Stimulated activated CD8-positive, alpha-beta memory T cell treated with anti-CD3 and anti-CD28 coated beads, Interleukin-15, amount 100 ng/mL, for 4 hours (primary cell): ENCODE measurements at places on chromosomes 4 and X.

DNA sequence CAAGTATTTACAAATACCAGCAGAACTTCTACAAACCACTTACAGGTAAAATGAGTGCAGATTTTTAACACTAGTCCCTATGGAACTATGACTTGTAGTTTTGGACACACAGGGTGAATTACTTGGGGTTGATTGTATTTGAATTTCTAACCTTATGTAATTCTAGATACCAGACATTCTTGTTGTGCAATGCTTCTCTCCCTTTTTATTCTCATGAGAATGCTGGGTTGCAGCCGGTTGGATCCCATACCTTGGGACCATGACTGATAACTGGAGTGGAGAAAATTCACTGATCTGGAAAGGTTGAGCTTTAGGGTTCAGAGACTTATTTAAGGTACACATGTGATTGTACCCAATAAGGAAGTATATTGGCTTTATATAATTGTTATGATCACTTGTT lies 8.8 kb downstream of the TET2 start:
- DNase-seq, result no peak

DNA sequence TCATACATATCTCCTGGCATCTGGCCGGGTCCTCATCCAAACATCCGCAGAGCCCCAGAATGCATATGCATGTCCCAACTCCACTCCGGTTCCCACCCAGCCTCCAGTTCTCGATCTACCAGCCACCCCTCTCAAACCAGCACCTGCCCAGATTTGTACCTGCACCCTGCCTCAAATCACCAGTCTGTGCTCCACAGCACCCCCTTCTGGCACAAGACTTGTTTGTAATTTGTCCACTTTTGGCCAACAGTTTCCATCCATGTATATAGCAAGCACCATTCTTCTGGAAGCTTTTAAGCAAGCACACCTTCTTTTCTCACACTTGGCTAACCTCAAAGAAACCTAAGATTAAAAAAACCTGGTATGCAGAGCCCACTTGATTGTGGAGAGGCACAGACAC lies 644.1 kb downstream of the MID1IP1 start:
- DNase-seq, result no peak

- no peak for DNase-seq
Observed at GRCh38 chrX:11755724-11756123, 2.3 kb upstream of the MSL3 start.

GRCh38 chrX:39705290-39705689 lies 392.5 kb downstream of the BCOR start:
- DNase-seq, result no peak

DNA sequence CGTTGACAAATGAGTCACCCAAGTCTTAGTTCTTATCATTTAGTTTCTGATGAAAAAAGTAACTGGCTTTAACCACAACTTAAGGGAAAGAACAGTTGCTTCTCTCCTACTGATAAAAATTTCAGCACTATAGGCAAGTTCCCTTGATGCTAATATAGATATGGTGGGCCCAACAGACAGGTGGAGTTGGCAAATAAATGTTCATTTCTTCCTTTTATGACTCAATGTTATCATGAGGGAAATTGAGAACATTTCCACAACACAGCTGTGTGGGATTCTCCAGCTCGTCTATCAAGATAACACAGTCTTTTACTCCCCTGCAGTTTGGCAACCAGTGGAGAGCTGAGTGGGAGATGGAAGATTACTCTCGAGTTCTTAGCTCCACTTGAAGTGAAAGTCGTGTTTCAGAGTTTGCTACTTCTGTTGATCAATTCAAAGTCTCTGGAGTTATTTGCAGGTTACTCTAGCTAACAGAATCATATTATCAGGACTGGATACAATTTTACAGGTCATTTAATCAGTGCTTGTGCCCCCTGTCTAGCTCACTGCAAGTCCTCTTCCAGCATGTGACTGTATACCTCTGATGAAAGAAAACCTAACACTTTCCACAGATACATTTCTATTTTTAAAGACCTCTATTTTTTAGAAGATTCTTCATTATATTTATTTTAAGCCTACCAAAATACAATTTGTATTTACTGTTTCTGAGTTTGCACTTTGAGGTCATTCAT lies 270.6 kb upstream of the GK2 start:
- no peak for DNase-seq

GRCh38 chr4:119207051-119207450 lies 5.5 kb upstream of the USP53 start:
- no peak for DNase-seq

- DNase-seq, result no peak
Observed at GRCh38 chrX:149909324-149910177, 19.8 kb upstream of the HSFX4 start.

- no peak for DNase-seq
Observed at GRCh38 chr4:128416921-128417320, 129.3 kb upstream of the PGRMC2 start.

DNA sequence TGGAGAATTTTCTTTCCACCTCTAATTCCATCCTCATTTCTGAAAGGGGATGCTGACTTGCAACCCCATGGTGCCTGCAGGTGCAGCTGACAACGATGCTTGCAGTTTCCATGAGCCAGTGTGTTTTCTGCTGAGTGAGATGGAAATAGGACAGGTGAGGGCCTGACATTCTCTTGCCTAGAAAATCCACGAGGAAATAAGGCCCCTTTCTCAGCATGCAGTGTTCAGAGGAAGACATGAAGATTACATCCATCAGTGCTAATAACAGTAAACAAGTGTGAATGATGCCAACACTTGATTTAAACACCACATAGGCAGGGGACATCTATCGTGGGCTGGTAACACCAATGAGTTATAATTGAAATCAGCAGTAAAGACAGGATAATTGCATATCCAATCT lies 237.3 kb downstream of the NLGN4X start:
- no peak for DNase-seq

- DNase-seq, result no peak
Observed at GRCh38 chrX:75547783-75548182, 24.9 kb upstream of the ZDHHC15 start.

DNA sequence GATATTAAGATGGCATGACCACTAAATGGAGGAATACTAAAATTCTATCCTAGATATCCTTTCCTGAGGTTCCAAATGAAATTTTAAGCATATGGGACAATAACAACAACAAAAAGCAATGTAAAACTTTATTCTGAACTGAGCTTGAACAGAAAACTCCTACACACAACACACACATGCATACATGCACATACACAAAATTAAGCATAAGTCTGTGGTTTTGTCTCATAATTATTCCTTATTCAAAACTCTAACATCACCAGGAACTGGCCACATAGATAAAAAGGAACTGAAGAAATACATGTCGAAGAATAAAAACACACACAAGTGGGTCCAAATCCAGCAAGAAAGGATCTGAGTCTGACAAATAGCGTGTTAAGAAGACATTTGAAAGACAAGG lies 168.0 kb downstream of the COX18 start:
- no peak for DNase-seq

DNA sequence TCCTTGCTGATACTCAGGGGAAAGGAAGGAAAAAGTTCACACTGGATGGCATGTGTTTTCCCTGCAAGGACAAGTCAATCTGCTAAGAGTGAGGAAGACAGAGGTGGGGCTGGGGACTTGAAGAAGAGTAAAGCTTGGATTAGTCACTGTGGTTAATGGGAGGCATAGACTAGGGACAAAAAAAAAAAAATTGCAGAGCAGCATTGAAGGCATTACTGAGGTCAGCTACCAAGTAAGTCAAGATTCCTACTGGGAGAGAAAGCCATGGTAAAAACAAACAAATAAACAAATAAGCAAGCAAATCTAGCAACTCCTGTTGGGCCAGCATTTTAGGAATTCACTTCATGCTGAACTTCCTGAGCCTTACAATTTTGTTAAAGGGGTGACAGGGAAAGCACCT lies 58.2 kb upstream of the GPC4 start:
- no peak for DNase-seq

GRCh38 chr4:88969271-88969670 lies 87.7 kb downstream of the FAM13A start:
- DNase-seq, result no peak

- no peak for DNase-seq
Observed at GRCh38 chrX:109863811-109864210, 130.8 kb upstream of the ACSL4 start.

- no peak for DNase-seq
Observed at GRCh38 chr4:59222221-59222620, 1977.9 kb upstream of the ADGRL3 start.

DNA sequence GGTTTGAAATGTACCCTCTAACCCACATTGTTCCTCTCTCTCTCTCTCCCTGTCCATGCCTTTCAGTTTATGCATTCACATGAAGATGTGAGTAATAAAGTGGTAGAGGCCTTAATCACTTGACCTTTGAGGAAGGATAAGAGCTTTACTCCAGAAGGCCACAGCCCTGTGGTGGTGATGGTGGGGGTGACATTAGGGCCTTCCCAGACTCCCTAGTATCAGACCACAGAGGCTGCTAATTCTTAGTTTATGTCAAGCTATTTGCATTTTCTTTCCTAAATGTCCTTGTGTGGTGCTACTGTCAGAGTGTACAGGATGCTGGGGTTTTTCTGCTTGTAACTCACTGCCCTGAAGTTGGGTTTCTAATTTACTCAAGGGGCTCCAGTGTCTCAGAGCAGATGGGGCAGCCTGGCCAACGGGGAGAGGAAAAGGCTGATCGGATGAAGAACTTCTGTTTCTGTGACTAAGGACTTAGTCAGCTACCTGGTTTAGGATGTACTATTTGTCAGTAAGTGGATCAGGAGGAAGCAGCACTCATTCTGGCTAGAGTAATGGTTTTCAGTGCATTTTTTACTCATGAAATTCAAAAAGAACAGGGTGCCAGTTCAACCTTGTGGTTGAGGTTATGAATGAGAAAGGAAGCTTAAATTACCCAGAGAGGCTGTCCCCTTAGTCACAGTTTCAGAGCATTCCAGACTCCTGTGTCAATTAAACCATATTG lies 509.6 kb upstream of the DIPK2B start:
- DNase-seq, result peak; percentile 1

DNA sequence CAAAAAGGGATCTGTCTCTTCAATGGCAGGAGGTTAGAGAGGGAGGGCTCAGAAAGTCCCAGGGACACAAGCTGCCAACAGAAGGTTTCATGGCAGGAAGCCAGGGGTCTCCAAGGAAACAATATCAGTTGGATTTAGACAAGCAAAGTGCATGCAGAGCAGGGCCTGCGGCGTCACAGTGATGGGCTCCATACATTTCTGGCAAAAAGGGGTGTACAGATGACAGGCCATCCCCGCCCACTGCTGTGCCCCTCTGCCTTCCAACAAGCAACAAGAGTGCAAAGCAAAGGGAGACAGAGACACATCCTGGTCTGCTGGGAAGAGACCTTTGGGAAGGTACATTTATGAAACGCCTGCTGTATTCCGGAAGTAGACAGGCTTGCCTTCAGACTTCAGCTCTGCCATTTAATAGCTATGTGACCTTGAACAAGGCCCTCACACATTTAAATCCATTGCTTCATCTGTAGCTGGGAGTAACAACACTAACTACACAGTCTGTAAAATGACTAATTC lies 121.2 kb downstream of the AFAP1 start:
- DNase-seq, result no peak

GRCh38 chrX:110146521-110146920 lies 143.6 kb downstream of the TMEM164 start:
- DNase-seq, result no peak

DNA sequence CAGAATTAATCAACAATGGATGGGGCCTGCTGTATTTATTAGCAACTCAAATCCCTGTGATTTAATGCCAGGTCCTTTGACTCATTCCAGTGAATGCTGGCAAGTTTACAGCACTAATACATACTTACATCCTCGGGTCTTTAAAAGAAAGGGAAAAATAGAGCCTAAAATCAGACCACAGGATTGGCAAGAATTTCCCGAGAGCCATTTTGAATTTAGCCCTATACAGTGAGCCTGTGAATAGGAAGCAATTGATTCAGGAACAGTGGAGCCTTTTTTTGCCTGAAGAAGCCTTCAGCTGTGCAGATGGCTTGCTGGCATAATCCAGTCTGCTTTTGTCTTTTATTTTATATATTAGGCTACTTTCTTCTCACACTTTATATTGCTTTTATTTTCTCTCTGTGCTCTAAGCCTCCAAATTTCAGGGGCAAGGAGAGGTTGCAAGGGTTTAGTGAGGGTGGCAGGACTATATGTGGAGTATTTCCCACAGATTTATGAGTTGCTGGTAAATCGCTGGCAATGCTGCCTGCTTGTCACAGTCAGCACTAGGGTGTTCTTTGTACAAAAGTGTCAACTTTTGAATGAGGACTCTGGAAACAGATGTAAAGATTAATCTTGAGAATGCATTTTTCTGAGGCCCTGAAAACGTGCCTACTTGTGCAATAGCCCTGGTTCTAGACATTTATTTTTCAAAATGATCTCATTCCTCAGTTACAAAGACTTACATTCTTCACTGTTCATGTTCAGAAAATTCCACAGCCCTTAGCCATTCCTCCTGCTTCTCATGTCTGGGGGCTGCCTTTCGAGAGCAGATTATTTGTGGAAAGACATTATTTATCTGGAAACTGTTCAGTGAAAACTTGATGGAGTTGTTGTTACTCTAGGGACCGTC lies 303.5 kb downstream of the SPRY1 start:
- DNase-seq, result no peak

GRCh38 chr4:30836231-30836630 lies 116.1 kb downstream of the PCDH7 start:
- DNase-seq, result no peak

GRCh38 chr4:2891294-2891693 lies 47.6 kb downstream of the ADD1 start:
- DNase-seq, result no peak

DNA sequence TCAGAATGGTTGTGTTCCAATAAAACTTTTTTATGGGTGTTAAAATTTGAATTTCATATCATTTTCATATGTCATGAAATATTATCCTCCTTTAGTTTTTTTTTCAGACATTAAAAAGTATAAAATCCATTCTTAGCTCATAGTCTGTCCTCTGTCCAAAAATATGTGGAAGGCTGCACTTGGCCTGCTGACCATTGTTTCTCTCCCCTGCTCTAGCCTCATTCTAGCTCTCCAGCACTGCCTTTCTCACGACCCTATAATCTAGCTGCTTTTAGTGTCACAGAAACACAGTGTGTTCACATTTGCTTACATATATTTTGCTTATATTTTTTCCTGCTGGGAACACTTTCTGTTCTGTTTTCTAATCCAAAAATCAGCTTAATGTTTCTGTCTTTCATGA lies 165.0 kb upstream of the ANK2 start:
- DNase-seq, result no peak

- no peak for DNase-seq
Observed at GRCh38 chr4:33737726-33738125, 2506.6 kb downstream of the ARAP2 start.
